ENCODE measurements at places on chromosomes 13 and 19.

- no peak for DNase-seq
Observed at GRCh38 chr13:75333103-75333502, 148.9 kb downstream of the TBC1D4 start.

GRCh38 chr13:58953638-58954037 is 1210.1 kb downstream of the DIAPH3 start:
- DNase-seq = no peak

GRCh38 chr13:109198585-109198984 is 569.2 kb downstream of the MYO16 start:
- no peak for DNase-seq

DNA sequence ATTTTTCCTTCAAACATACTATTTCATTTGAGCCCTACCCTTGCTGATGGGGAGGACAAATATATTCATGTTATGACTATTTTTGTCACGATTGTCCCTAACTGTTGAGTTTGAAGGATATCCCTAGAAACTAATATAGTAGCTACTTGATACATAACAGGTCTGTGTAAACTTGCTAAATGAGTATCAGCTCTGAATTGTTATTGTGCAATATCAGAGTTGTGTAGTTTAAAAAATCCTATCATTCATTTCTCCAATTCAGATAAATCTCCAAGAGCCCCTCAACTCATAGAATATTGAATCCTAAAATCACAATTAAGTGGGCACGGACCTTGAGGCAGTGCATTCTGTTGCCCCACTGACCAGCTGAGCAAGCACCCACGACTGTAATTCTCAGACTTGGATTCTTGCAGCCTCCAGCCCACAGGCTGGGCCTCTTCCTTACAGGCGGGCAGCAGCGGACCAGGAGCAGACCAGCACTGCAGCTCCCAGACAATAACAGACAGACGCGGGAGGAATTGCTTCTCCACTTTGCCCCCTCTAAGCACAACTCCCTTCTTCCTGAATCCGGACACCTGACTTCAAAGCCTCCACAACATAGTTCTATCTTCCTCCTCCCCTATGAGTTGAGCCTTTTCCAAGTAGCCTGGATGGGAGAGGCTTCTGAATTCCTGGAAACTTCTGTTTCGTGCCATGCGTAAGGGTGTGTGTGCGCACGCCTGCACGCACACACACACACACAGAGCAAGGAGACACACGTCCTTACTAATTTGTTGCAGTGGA is 337.6 kb upstream of the ARGLU1 start:
- no peak for DNase-seq

- DNase-seq = peak; percentile 63
Observed at GRCh38 chr19:4066682-4067395, at the start of gene ZBTB7A. Gene ZBTB7A, minus strand, starts transcription at chr19:4066899. Its CDS starts 11,667 bp downstream, at chr19:4055232.

- no peak for DNase-seq
Observed at GRCh38 chr13:113616281-113616906, 31.8 kb downstream of the TFDP1 start.

GRCh38 chr13:40992678-40993518 is 26.2 kb downstream of the ELF1 start:
- DNase-seq = no peak

- no peak for DNase-seq
Observed at GRCh38 chr19:11332822-11333221, 6.6 kb downstream of the RAB3D start.

DNA sequence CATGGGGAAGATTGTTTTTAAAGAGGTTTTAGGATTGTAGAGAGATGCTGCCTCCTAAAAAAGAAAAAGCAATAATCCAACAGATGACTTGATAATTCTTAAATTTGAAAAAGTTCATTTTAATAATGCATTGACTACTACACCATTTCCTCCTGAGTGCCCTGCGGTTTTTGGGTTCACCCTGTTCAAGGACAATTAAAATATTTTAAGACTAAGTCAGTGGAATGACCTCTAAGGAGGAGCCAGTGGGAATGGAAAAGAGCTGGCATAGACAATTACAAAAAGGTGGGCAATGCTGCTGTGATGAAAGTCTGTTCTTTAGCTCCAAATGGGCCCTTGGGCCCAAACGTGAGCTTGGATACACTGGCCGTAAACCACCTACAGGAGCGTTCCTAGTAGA is 217.8 kb downstream of the LHFPL6 start:
- no peak for DNase-seq

DNA sequence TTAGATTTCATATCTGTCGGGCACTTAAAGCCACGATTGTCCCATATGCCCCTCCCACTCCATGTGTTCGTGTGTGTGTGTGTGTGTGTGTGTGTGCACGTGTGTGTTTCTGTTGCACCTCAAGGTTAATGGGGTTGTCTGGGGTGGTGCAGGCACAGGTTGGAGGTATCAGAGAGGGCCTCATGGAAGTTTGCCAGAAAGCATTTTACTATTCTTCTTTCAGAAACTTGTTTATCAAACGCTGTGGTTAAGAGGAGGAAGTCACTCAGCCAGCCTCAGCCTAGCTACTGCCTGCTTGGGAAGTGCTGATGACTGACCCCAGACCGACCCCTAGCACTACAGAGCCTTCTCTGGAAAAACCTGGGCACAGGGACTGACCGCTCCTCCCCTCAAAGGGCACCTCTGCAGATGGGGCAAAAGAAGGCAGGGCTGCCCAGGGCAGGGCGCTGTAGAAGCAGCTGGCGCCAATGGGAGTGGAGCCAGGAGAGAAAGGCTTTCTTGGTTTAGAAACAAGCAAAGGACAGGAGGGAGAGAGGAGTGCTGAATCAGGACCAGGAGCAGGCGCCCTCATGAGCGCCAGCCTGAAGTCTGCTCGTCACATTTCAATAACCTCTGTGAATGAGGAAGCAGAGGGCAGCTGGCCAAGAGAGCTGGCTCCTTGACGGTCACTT is 3.9 kb downstream of the SIAH3 start:
- no peak for DNase-seq

GRCh38 chr13:106561551-106562170 is 6.3 kb downstream of the ARGLU1 start:
- DNase-seq = peak; percentile 6

DNA sequence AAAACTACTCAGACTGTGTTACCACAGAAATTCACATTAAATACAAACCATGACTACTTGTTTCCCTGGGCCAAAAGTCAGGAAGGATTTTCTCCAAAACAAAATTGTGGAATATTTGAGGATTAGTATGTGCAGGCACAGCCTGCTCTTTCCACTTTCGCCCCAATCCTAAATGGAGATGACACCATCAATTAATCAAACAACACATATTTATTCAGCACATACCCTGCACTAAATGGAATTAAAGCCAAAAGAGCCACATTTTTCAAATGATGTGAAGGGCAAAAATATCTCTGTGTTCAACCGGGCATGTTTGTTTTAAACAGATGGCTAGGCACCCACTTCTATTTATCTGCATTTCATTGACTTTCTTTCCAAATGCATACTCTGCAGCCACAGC is 523.1 kb downstream of the DCT start:
- no peak for DNase-seq

DNA sequence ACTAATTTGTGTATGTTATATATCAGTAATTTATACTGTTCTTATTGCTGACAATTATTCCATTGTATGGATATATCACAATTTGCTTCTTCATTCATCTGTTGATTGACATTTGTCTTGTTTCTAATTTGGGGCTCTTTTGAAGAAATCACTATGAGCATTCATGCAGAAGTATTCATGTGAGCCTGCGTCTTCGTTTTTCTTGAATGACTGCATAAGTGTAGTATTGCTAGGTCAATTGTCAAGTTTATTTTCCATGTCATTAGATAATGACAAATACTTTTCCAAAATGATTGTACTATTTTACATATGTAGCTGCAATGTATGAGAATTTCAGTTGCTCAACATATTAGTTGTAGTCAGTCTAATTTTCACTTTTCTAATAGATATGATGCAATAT is 1796.9 kb downstream of the SLITRK5 start:
- no peak for DNase-seq

- DNase-seq = no peak
Observed at GRCh38 chr13:39016787-39017186, 21.1 kb downstream of the PROSER1 start.

DNA sequence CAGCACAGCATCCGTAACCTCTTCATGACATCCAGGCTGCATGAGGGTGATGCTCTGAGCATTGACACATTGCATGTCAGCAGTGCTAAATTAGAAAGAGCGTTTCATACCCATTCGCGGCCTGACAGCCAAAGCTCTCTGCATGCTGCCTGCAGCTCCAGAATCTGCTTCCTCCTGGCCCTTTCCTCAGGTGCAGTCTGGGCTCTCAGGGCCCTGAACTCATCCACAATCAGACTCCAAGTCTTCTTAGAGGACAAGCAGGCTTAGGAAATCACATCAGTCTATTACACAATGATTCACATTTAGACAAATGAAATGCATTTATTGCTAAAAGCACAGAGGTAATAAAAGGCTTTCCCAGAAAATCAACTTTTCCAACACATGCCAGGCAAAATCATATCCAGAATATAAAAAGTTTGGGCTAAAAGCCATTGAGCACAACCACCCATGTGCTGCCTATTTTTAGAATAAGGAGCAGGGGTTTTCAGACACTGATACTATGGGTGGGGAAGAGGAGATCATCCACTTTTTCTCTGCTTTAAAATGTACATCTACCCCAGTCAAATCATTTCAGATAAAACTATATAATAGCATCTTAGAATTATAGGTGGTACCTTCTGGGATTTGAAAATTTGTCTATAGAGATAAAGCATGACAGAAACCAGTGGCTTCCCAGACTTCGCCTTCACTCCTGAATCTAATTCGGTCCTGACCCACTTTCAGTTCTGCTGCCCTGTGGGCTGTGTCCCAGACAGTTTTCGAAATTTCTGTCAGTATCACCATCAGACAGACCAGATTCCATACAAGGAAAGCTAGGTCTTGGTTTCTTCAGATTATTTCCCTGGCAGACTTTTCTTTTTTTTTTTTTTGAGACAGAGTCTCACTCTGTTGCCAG is 109.3 kb downstream of the COL4A2 start:
- no peak for DNase-seq

DNA sequence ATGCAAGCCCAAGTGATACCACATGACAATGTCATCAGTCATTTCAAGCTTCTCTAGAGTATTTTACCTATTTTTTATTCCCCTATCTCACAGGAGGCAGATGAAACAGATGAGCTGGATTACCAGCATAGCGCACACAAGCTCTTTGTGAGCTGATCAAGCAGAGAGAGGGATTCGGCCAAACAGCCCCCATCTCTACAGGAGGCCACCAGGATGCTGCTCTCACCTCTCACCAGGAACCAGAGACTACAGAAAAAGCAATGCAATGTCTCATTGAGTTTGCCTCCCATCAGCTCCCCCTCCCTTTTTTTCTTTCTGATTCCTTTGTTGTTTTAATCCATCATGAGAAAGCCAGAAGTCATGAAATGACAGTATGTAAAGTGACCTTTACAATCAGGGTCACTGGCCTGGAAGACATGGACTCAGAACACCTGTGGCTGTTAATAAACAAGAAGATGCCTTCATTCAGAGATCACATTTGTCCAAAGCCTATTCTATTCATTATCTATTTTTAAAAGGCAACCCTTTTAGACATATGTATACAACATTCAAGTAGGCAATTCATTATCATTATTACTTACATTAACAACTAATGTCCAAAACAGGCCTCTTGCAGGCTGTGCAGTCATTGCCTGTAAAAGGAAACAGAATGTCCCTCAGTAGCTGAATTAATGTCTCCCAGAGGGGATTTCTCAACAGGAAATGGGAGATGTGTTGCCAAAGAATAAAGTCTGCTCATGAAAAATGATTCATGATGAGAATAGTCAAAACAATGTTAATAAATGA is 656.6 kb downstream of the TBC1D4 start:
- DNase-seq = no peak

DNA sequence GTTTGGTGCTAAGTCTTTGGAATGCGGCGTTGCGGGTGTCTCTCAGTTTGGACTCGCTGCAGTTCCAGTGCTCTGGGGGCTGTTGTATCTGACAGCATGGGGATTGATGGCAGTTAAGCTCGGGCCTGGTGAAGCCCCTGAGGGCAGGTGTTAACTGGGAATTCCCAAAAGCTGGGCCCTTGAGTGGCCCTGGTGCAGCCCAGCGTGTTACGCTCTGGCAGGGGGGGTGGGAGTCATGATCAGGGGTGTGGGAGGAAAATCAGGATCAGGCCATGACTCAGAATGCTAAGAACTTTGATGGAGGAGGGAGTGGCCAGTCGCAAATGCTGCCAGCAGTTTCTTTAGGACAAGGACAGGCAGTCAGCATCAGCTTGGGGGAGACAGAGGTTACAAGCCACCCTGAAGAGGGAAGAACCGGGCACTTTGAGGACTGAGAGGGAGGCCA is 19.6 kb downstream of the AP2A1 start:
- no peak for DNase-seq
